ENCODE measurements at places on chromosomes 2 and 18. TPM values are rescaled to one million over a fixed set of nuclear protein-coding genes. Genes with fewer than 3 reads are reported as not detected.

- DNase-seq: peak; percentile 99
These were observed 62.1 kb downstream of the LBH start for GRCh38 chr2:30293303-30293921.

RGPD3 gene
- 0.11 TPM for total RNA-seq

- no peak for DNase-seq
These were observed 8.4 kb upstream of the TMEM185B start for GRCh38 chr2:120231564-120231973.

ADD2 gene
- total RNA-seq: not detected

DNA sequence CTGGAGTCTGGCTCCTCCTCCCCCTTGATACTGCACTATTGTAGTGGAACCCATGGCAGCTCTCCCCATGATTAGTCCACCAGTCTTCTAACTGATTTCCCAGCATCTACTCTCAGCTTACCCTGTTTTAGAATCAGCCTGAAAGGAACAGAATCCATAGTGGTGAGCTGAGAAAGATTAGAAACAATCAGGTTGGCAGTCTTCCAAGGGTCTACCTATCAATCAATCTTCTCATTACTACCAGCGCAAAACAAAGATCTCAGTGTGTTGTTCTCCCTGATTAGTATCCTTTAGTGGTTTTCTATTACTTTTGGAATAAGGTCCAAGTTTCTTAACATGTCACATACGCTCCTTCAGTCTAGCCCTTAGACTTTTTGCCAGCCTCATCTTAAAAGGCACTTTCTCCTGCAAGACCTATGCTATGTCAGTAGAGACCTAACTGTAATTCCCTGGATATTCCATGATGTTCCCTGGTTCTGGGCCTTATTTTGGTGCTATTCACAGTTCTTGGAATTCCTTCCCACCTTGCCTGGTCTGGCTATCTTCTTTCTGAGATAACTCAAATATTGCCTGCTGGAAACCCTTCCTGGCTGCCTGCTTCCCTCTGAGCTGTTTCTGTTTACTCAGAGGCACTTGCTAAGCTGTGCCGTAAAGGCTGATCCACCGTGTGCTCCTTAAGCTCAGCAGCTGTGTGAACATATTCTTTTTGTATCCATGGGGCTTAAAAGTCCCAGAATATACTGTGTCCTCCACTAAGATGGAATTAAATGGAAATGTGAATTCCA is 32.6 kb downstream of the LAMA3 start:
- DNase-seq: peak; percentile 39

DNA sequence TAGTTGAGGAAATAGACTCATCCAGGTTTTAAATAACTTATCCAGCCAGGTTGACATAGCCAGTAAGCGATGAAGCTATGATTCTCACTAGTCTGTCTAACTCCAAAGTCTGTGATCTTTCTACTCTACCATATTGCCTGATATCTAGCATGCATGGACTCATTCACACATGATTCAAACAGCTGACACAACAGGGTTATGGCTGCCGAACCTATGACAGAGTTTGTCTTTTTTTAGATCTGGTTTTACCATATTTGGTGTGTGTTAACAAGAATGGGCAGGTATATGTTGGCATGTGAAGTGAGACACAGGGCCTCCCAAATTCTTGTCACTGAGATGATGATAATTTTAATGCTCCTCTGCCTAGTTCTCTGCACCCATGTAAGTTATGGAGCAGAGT is 210.6 kb downstream of the BABAM2 start:
- DNase-seq: peak; percentile 80

NEU2 gene
- not detected for total RNA-seq

MATN3 gene
- total RNA-seq: 8.2 TPM

DNA sequence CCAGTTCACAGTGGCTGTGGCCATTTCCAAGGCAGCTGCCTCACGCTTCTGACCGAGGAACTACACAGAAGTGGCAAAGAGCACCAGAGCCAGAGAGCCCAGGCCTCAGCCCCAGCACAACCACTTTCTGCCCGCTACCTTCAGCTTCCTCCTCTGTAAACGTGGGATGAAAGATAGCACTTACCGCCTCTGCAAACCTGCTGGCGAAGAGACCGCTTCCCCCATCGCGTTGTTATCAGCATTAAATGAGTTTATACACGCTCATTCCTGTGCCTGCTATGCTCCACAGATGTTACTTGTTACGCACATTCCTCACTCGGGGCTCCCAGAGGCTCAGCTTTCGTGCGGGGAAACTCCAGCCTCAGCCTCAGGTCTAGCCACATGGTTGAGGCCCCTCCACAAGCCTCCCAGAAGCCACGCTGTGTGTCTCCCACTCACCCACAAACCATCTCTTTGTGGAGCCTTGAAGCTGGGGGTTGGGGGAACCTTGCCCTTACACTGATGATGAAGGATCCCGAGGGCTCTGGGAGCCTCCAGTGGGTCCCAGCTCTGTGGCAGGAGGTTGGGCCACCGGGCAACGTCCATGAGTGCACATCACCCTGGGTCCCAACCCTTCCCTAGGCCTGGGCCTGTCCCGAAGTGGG is 63.3 kb upstream of the SMAD7 start:
- DNase-seq: no peak
